ENCODE measurements at places on chromosomes 2 and 18.

- no peak for DNase-seq
These were observed 196.5 kb downstream of the TFCP2L1 start for GRCh38 chr2:121088251-121089165.

DNA sequence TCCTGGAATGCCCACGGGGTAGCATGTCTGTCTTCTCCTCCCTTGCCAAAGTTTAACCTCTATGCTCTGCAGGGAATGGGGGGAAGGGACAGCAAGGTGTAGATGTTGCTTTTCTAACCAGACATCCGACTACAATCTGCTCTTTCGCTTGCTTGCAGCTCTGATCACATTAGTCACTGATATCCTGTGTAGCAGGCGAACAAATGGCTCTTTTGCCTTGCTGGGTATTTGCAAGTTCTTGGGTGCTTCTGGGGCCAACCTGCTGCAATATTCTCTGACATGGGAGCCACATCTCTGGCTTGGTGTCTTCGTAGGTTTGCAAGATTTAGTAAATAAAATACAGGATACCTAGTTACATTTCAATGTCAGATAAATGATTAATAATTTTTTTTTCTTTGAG is 190.0 kb downstream of the ASB1 start:
- no peak for DNase-seq

GRCh38 chr2:9174771-9175437 is 31.7 kb upstream of the ASAP2 start:
- no peak for DNase-seq

DNA sequence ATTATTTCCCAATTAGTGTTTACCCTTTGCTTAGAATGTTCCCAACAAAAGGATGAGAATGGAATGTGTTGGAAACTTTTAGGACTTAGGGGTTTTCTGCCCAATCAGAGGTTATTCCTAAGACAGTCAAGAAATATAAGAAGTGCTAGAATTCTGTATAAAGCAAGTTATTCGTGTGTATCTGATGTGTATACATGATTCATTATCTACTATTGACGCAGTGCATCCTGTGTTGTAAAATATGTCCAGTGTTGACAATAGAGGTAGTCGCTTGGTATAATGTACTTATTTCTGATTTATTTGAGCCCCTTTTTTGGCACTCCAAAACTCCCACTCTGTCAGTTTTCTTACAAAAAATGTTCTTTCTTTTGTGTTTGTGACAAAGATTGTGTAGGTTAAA is 881 bp downstream of the PIKFYVE start:
- DNase-seq: no peak

DNA sequence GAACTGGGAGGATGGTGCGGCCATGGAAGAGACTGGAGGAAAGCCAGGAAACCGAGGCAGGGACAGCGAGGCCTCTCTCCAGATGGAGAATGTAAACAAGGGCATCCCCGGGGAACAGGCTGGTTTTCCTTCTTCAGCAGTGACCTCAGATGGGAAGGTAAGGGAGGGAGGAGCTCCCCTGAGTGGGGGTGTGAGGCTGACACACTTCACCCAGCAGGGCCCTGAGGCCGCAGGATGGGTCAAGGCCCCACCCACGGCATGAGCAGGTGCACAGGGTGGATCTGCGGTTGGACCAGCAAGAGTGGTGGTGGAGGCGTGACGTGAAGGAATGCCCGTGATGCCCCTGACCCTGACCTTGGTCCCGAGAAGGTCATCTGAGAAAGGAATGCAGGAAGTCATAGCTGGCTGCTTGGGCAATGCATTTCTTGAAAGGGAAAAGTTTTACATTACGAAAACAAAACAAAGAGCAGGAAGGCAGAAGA is 48.1 kb downstream of the ADCY3 start:
- DNase-seq: no peak

- no peak for DNase-seq
These were observed 119.6 kb upstream of the ARL5A start for GRCh38 chr2:151947813-151948165.

GRCh38 chr18:45255197-45255890 is 359.9 kb upstream of the SLC14A2 start:
- DNase-seq: no peak

DNA sequence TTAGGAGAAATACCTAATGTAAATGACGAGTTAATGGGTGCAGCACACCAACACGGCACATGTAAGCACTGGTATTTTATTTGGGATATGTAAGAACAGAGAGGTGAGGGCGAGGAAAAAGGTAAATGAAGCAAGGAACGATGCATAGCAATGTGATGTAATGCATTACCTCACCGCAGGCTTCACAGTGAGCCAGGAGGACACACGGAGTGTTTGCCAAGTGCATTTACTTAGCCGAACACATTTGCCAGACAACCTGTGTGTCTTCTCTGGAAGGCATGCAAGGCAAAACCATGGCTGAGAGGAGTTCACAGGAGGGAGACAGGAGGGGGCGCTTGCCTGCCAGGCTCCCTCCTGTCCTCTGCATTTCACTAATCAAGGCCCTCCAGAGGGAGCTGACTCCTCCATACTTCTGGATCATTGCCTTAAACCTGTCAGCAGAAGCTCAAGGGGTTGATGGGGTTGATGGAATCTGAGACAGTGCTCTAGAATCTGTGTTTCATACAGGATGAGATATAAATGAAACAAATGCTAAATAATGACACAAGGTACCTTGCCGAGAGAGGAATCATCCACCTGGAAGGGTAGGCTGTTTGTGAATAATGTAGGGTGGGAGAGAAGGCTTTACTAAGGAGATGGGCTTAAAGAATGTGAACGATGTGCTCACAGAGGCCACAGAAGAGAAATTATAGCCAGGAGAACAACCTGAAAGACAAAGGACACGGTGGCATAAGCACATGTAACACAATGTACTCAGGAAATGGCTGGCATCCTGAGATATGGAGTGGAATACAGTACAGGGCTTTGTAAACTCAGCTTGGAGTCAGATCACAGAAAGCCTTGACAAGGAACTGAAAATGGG is 9.1 kb upstream of the TPRKB start:
- no peak for DNase-seq

- no peak for DNase-seq
These were observed 39.1 kb downstream of the ACKR3 start for GRCh38 chr2:236608710-236609109.

DNA sequence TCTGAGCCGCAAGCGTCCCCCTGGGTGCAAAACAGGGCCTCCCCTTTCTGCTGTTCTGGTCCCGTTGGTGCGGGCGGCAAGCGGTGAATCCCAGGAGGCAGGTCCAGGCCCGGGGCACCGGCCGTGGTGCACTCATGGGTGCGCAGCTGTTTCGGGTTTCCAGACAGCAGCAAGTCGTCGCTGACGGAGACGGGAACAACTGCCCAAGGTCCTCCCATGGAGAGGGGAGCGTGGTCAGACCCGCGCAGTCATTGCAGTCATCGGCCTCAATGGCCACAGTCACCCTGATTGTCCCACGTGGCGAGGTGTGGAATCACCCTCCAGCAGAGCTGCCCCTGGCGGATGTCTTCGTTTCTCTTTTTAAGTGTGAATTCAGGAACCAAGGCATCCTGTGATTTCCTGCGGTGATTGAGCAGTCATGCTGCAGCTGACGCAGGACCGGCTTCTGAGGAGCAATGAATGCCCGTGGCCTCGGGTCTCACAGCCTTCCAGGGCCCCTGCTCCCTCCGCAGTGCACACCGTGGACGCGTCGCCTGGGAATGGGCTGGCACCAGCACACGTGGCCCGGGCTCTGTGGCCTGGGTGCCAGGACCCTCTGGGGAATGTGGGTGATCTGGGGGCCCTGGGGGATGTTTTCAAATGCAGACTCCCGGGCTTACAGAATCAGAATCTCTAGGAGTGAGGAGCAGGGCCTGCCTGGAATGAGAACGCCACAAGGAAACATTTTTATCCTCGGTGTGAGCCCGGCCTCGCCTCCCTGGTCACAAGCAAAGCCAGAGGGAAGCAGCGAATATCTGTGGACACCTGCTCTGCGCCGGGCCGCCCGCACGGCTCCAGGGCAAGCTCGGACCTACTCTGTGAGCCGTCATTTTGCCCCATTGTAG is 244.2 kb upstream of the SALL3 start:
- DNase-seq: no peak

- DNase-seq: no peak
These were observed 541.0 kb upstream of the ZEB2 start for GRCh38 chr2:145060876-145061275.

- no peak for DNase-seq
These were observed 13.0 kb upstream of the TYMS start for GRCh38 chr18:644395-645004.

- DNase-seq: no peak
These were observed 3.4 kb upstream of the MAP4K4 start for GRCh38 chr2:101693991-101694588.

DNA sequence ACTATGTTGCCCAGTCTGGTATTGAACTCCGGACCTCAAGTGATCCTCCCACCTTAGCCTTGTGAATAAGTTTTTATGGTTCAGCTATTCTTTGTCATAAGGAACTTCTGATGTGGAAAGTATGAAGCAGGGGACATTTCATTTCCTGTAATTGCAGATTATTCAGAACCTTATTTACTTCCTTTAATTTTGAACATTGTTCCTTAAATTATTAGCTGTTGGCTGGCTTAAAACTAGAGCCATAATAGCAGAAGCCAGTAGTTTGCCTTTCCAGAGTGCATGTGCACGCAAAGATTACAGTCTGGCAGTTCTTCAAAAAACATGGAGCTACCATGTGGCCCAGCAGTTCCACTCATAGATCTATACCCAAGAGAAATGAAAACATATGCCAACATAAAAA is 53.1 kb downstream of the PMS1 start:
- no peak for DNase-seq

- DNase-seq: no peak
These were observed 6.3 kb downstream of the TCF23 start for GRCh38 chr2:27155069-27155520.

- DNase-seq: no peak
These were observed 34.7 kb downstream of the NCK2 start for GRCh38 chr2:105779394-105779793.

DNA sequence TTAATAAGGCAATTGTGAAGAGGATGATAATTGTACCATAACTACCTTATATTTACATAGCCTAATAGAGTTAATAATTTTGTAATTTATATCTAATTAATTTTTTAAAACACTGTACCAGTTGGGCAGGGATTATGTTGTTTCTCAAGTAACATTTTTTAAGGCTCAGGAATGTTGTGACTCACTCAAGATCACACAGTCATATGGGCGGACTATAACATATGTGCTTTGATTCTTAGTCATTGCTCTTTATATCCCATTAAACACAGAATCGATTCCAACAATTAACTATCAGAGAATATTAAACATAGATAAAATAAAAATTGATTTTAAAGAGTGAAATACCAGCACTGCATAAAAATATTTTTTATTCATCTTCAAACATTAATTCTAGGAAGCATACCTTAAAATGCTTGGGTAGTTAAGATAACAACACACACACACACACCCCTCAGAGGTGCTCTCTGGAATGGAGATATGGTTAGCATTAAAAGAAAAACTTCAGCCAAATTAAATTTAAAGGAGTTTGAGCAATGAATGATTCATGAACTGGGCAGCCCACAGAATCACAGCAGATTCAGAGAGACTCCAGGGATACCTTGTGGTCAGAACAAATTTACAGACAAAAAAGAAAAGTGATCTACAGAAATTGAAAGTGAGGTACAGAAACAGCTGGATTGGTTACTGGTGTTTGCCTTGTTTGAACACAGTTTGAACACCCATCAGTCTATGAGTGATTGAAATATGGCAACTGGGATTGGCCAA is 869.4 kb upstream of the ID2 start:
- no peak for DNase-seq

DNA sequence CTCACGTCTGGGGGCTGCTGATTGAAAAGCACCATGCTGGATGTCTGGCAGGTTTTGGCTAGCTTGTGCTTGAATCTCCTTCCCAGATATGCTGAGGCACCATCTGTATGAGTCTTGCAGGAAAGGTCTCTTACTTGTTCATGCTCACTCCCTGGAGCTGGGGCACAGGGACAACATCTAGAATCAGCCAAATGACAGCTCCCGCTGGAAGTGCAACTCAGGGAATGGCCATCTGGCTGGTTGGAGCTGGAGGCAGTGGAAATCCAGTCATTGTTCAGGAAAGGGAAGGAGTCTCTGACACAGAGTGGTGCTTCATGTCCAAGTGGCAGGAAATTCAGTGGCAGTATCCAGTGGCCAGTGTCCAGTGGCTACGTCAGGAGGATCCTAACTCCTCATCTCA is 9.7 kb downstream of the CCDC68 start:
- no peak for DNase-seq

DNA sequence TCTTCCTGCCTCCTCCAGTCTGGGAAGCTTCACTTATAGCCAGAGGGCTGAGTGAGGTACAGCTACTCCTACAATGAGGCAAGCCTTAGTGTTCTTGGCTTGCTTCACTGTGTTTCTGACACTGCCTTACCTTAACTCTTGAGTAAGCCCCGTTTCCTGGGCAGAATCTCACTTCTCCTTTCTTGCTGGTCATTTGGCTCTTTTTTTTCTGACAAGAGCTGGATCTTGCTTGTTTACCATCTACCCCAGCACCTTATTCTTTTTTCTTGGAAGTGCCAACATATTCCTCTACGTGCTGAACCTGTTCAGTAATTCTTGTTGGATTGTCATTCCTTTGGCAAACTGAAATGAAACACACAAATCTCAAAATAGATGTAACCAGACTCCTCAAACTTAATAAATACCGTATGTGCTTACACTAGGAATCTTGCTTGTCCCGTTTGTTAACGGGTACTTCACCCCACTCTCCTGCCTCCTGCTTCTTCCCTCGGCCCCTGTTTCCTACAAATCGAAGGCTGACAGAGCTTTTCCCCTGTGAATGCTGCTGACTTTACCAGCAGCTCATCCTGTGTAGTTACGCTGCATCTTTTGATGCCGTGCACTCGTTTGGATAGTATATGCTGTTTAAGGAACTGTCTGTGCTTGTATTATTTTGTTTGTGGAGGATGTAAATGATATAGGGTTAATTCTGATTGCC is 132.2 kb downstream of the FMNL2 start:
- no peak for DNase-seq

- no peak for DNase-seq
These were observed 132.7 kb downstream of the PTGR3 start for GRCh38 chr18:75076286-75076685.

GRCh38 chr18:31649978-31650719 is 34.2 kb downstream of the B4GALT6 start:
- DNase-seq: no peak

DNA sequence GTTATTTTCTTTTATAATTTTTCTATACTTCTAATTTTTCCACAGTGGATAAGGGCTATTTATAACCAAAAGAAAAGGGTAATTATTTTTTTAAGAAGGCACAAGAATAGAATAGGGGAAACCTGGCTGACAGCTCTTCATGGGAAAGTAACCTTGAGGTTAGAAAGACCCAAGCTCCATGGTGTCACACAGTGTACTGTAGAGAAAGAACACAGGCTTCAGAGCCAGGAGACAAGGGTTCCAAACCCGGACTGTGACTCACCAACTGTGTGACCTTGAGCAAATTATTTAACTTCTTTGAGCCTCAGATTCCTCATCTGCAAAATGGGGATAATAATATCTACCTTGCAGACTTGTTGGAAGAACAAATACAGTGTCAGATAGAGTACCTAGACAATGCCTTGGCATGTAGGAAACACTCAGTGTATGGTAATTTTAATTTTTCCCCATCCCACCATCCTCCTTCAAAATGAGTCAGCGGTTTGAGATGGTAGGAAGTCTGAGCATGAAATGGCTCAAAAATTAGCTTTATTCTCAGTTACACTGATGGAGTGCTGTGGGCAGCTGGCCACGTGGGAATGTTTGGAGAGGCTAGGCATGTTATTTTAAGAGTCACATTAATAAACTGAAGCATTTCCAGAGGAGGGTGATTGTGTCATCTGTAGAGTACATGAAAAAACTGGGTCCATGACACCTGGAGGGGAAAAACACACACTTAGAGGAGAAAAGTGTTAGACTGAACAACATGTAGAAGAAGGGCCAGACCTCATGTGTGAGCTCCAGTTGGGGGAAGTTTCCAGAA is 36.7 kb downstream of the TMEM37 start:
- no peak for DNase-seq

GRCh38 chr2:41400088-41400665 is 647.6 kb upstream of the PKDCC start:
- no peak for DNase-seq

All from SK-N-MC (cell line).